Neural progenitor cell (in vitro differentiated cells): ENCODE measurements at places on chromosomes 7 and 10.

GRCh38 chr10:42990721-42991441 lies 86.0 kb upstream of the RET start:
- DNase-seq: no peak

DNA sequence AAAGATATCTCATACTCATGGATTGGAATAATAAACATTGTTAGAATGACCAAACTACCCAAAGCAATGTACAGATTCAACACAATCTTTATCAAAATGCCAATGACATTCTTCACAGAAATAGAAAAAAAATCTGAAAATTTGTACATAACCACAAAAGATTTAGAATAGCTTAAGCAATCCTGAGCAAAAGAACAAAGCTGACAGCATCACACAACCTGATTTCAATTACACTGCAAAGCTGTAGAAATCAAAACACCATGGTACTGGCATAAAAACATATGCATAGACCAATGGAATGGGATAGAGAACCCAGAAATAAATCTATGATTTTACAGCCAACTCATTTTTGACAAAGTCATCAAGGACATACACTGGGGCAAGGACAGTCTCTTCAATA lies 130.0 kb upstream of the TMEM72 start:
- DNase-seq: no peak

DNA sequence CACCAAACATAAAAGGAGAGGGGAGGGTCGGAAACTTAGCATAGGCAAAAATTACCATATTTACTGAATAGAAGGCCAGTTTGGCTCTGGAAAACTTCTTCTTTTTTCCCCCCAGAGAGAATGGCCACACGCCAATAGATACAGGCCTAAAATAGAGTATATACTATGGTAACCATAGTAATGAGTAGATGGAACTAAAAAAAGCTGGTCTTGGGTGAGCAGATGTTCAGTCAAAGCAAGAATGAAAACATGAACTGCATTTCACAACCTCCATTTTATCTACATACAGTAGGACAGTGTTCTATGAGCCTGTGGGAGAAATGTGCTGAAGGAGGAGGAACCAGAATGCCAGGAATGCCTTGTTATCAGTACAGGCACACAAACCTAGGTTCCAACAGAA lies 141.7 kb upstream of the SEMA3A start:
- no peak for DNase-seq

DNA sequence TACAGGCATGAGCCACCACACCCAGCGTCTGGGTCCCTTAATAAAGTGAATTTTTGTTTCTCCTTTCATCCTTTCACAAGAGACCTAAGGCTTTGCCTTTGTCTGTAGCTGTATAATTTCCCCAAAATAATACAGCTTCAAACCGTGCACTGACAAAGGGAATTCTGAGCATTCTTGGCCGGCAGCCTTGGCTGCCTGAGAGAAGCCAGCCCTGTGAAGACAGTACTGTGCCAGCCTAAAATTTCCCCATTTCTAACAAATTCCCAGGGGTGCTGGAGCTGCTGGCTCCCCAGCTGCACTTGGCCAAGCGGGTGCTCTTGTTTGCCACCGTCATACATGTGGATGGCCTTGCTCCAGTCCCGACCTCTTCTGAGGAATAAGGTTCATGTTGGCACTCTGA lies 106.2 kb downstream of the ZMYND11 start:
- no peak for DNase-seq

- DNase-seq: no peak
Observed at GRCh38 chr7:27185854-27186667, 1.0 kb upstream of the HOXA11 start.

- no peak for DNase-seq
Observed at GRCh38 chr10:27225011-27225590, 15.5 kb downstream of the ACBD5 start.

DNA sequence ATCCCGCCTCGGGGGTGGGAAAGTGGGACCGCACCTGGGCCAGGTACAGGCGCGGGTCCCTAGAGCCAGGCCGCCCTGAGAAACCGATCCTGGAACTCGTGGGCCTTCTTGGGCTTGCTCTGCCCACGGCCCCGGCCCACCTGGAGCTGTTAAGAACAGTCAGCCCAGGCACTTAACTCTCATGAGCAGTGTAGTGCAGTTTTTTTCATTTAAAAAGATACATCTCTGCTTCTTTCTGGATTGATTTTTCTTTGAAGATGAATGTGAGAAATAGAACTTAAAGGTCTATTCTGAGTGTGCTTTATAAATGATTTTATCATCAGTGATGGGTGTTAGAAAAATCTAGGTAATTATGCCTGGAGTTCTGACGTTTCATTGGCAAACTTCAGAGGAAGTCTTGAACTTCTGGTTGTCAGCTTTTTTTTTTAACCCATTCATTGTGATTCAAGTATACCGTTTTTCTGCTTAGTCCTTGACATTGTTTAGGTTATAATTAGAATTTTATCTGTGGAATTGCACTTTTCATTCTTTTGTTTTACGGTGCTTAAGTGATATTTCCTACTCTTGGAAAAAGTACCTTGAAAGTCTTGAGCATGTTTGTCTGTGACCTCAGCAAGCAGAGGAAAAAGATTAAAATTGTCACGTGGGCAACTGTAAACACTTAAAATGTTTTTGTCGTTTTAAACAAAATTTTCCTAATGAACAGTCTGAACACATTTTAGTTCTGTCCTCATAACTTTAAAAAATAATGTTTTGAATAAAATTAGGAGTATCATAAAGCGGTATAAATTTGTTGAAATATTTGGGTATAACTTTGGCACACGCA lies 906 bp downstream of the CDK1 start:
- no peak for DNase-seq

- DNase-seq: no peak
Observed at GRCh38 chr7:159032322-159032721, 112.3 kb downstream of the VIPR2 start.

DNA sequence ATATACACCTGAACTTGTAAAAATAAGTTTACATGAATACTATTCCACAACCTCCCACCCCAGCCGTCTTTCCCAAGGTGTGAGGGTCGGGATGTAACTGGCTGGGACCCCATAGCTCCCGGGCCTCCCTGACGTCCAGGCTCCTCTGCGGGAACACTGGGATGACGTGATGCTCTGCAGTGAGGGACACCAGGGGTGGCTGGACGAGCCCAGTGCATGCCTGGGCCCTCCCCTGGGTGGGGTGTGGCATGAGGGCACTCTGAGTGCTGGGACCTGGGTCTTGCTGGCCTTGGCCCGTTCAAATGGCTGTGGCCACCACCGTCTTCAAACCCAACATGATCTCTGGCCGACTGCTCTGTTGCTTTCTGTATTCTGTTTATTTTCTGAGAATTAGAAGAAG lies 182.4 kb downstream of the DNAJB6 start:
- no peak for DNase-seq

- DNase-seq: peak; percentile 23
Observed at GRCh38 chr10:117503244-117504205, 39.0 kb upstream of the EMX2 start.

- no peak for DNase-seq
Observed at GRCh38 chr10:132678436-132679216, 107.3 kb downstream of the NKX6-2 start.

- no peak for DNase-seq
Observed at GRCh38 chr10:127265288-127265687, 68.9 kb upstream of the INSYN2A start.

- no peak for DNase-seq
Observed at GRCh38 chr10:3773460-3774017, 11.5 kb downstream of the KLF6 start.

DNA sequence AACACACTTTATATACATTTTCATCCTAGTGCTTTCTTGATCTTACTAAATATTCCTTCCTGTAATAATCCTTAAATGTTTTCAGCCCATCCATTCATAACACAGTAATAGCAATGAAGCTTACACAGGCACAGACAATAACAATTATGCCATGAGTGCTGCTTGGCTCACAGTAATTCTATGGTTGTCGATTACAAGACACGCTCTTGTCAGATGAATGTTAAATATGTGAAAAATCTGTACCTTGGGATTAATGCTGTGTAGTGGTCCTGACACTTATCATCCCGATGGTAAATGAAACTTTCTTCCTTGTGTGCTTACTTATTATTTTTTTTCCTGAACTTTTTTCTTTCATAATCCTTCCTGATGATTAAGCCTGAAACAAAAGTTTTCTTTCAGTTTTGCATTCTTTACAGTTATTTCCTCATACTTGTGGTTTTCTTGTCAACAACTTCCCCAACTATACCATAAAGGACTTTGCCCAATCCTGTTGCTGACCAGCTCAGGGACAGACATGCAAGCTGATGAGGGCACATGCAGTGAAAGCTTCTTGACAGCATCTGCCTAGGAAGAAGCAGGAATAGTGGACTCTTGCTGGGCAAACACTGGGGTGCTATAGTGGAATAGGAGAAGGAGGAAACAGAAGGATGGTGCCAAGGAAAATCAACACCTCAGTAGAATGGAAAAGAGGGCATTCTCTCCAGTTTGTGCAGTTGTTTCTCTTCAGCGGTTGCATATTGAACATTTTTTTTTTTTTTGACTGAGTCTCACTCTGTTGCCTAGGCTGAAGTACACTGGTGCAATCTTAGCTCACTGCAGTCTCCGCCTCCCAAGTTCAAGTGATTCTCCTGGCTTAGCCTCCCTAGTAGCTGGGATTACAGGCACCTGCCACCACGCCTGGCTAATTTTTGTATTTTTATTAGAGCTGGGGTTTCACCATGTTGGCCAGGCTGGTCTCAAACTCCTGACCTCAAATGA lies 6.7 kb upstream of the MGAM2 start:
- no peak for DNase-seq

DNA sequence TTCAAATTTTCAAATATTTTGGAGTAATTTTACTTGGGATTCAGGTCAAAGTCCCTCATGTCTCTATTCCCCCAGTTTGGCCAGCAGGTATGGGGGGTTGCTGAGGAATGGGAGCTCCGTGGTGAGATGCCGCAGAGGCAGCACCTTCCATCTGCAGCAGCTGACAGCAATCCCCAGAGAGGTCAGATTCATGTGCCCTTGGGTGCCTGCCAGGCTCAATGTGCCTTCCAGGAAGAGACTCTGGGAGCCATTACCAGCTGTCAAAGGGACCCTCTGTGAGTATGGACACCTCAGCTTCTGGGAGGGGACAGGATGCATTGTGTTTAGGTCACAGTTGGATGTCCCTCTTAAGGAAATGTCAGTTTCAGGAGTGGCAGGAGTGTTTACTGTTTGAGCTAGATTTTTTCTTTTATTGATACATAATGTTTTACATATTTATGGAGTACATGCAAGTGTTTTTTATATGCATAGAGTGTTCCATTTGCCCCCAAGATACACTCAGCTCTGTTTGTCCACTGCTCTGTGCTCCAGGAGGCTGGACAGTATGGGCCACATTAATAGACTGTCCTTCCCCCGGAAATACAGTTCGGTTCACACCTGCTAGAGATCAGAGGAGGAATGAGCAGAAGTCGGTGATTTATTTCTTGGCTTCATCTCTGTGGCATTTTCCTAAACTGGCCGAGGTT lies 75.3 kb upstream of the GRB10 start:
- no peak for DNase-seq

- no peak for DNase-seq
Observed at GRCh38 chr10:1425879-1426278, 311.4 kb downstream of the ADARB2 start.

DNA sequence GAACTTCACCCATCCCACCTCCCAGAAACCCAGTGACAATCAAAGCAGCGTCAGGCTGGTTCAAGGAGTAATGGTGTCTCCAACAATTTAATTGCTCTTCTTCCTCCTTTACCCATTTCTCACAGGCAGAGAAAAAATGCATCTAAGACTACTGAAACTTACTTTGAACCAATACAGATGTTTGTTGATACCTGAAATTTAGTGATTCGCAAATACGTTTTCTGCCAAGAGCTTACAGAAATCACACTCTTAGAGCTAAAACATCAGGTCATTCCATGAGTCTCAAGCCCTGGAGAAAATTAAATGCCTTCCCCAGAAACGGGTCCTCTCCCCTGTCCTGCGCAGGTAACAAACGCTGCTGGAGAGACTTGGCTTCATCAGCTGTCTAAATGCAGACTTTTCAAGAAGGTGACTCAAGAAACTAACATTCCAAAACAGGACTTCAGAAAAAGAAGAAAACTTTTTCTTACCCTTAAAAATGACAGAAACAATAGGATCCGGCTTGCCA lies 443 bp downstream of the MYOF start:
- no peak for DNase-seq

GRCh38 chr7:129896568-129897382 lies 56.0 kb downstream of the UBE2H start:
- no peak for DNase-seq

- no peak for DNase-seq
Observed at GRCh38 chr10:6956562-6956961, 376.5 kb upstream of the PRKCQ start.

GRCh38 chr10:3036155-3037021 lies 31.0 kb upstream of the PFKP start:
- no peak for DNase-seq

GRCh38 chr10:127407551-127407950 lies 141.6 kb upstream of the NPS start:
- DNase-seq: no peak

DNA sequence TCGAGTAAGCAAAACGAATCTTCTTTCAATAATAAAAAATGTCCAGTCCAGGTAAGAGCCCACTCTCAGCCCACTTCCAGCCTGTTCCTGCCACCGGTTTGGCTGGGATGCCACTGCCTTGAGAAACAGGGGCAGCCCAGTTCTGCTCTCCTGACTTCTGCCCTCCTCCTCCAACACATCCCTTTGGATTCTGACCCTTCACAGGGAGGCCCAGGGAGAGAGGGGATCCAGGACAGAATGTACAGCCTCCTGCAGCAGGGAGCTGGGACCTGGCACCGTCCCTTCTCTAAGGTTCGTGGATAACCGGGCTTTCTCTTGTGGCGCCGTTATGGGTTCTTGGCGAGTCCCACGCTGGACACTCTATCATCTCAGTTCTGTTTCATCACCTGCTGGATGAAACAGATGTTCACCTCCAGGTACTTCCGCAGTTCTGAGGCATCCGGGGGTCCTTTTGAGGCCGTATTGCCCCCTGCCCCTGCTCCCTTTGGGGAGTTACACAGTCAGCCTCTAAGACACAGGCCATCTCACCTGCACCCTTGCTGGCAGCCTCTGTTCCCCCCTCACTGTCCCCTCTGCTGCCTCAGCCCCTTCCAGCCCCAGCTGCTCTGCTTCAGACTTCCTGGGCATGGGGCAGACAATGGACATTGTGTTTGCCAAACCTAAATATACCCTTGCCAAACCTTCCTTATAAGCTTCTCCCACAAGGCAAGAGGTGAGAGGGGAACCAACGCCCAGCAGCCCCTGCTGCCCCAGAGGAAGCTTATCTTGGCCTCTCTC lies 203.8 kb upstream of the ZMIZ1 start:
- DNase-seq: no peak

GRCh38 chr10:108352771-108353170 lies 1188.3 kb upstream of the SORCS1 start:
- DNase-seq: no peak

GRCh38 chr10:82969405-82969804 lies 1094.4 kb downstream of the NRG3 start:
- no peak for DNase-seq

- DNase-seq: no peak
Observed at GRCh38 chr10:99676426-99676825, 17.1 kb downstream of the ENTPD7 start.
